Effector CD4-positive, alpha-beta T cell (primary cell): ENCODE measurements at places on chromosomes 6 and 20.

GRCh38 chr6:33777398-33778388, 11.2 kb downstream of the LEMD2 start:
- no peak for DNase-seq

DNA sequence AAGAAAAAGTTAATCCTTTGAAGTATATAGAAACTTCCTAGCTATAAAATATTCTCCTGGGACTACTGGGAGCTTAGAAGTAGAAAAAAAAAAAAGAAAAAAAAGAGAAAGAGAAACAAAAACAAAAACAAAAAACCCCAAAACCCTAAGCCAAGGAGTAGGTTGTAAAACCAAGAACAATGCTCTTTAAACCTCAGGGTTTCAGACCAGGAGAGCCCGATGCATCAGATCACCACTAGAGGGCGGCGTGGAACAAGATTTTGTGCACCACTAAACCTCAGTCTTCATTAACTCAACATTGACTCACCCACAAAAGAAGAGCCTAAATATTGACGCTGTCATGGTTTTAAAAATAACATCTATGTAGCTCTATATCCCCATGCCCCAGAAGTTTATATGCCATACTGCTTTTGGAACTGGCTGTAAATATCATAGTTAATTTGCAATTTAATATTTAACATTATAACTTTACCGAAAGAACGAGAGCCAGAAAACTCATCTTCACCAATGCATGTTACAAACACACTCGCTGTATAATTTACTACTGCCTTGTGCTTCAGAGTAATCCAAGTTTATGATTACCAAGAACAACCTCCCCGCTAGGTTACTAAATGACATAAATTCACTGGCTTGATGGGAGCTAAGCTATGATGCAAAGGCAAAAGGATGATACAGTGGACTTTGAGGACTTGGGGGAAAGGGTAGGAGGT, 19.2 kb downstream of the MCUR1 start:
- DNase-seq: peak; percentile 79

- no peak for DNase-seq
These were observed 200.5 kb downstream of the ARID1B start for GRCh38 chr6:156977527-156978291.

- DNase-seq: peak; percentile 43
These were observed 8.0 kb downstream of the MYLIP start for GRCh38 chr6:16136621-16137450.

DNA sequence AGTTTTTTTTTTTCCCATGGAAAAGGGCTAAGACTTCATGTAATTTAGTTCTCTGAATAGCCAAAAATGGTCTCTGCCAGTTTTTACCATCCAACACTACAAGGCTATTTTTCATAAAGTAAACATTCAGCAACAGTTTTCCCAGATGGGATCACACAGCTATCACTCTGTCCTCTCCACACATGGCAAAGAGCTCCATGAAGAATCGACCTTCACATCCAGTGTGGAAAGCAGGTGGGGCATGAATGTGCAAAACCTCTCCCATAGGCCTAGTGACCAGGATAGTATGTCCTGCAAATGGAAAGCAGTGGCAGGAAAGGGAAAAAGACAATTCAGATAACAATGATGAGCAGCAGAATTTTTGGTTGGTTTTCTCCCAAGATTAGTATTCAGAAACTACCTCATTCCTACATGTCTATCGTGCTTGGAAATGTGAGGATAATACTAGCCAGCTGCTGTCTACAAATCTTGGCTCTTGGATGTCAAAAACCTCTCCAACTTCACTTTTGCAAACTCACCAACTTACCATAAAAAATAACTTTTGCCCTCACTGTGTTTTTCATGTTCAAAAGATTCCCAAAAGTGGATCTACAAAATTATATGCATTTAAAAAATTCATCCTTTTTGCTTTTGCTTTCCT, 159.7 kb upstream of the MCHR2 start:
- DNase-seq: no peak

DNA sequence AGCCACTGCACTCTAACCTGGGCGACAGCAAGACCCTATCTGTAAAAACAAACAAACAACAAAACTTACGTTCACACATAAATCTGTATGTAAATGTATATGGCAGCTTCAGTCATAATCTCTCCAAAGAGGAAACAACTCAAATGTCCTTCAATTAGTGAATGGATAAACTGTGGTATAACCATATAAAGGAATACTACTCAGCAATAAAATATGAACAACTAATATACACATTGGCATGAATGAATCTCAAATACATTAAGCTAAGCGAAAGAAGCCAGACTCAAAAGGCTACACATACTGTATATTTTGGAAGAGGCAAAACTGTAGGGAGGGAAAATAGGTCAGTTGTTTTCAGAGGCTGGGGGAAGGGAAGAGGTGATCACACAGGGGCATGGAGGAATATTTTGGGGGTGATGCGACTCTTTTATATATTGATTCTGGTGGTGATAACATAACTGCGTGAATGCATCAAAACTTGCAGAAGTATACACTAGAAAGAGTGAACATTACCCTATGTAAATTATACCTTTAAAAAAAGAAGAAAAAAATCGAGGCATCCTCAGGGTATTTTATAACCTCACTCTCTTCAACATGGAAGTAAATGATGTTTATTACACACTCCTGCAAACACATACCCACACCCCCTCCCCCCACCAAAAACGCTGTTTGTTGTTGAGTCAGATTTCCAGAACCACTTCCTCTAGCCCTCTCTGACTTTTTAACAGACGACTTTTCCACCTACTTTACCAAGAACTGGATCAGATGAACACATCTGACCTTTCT, 115.2 kb upstream of the RNF24 start:
- no peak for DNase-seq

- DNase-seq: no peak
These were observed 277.1 kb downstream of the PAX1 start for GRCh38 chr20:21982559-21982958.

DNA sequence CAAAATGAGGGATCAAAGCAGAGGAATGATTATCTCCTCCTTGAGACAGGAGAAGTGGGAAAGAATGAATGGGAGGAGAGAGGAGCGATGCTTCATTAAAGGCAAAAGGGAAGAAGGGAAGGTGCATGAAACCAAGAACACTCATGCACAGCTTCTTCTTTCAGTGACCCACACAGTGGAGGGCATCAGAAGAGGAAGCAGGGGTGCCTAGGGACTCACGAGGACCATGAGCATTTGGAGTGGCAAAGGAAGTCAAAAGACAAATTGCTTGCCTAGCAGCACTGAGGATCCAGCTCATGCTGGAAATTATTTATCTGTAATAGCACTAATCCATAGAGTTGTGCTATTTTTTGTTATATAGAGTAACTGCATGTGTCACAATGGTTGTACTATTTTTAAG, 66.1 kb downstream of the SMLR1 start:
- DNase-seq: no peak
